Fibroblast of skin of back (primary cell): ENCODE measurements at places on chromosomes 1 and 21.

DNA sequence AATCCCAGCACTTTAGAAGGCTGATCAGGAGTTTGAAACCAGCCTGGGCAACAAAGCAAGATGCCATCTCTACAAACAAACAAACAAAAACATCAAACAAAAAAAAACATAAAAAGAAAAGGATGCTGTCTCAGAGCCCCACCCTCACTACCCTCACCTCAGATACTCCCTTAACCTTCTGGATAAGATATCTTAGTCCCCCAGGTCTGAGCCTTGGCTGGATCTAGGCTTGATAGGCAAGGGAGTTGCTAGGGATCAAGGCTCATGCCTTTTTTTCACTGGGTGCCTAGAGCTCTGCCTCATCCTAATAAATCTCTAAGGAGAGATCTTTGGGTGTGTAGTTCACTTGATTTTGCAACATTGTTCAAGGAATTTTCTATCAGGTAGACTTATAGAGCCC lies 7.4 kb downstream of the HDAC1 start:
- DNase-seq = no peak

GRCh38 chr1:7568901-7569524 lies 202.1 kb upstream of the VAMP3 start:
- DNase-seq = no peak

GRCh38 chr21:29638761-29639327 lies 301.0 kb downstream of the GRIK1 start:
- DNase-seq = no peak

- no peak for DNase-seq
These were observed 219.6 kb downstream of the MRPL39 start for GRCh38 chr21:25387665-25388064.

DNA sequence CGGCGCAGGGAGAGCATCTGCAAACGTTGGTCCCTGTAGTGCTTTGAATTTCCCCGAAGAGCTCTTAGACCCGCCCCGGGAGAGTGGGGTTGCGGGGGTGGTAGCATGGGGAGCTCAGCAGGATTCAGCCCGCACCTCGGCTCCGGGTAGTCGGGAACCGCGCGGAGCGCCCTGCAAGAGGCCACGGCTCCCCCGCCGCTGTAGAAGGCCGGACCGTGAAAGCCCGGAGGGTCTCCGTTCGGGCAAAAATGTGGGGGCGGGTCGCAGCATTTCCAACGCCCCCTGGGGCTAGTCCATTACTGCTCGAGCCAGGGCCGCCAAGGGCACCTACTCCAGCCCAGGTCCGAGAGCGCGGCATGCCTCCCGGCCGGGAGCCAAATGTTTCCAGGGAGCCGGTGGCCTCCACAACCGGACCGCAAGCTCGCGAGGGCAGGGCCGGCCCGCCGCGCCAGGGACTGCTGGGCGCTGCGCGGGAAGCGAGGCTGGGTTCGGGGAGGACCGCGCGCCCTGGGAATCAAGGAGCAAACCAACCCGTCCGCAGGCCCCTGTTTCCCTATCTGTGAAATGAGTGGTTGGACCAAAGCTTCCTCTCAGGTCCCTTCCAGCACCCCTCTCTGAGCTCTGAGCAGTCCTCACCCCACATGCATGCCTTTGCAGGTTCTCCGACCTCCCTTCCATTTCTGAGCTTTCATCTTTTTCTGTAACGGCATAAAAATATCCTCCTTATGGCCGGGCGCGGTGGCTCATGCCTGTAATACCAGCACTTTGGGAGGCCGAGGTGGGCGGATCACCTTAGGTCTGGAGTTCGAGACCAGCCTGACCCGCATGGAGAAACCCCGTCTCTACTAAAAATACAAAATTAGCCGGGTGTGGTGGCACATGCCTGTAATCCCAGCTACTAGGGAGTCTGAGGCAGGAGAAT lies 775 bp upstream of the TMEM63A start:
- DNase-seq = peak; percentile 37

DNA sequence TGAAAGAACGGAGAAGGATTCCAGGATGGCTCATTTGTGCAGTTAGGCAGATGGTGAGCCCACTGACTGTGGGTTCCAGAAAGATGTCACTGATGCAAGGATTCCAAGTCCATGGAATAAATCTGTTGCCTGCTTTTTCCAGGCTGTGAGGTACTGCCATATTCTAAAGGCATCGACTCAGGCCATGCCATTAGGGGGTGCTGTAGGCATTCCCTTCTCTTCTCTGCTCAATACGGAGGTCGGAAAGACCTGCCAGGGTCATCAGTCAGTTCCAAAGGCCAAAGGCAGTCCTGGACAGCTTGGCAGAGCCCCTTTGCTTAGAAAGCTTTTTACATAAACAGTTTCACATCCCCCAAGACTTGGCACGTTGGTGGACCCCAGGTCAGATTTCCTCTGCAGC lies 31.7 kb upstream of the TMEM125 start:
- DNase-seq = peak; percentile 61

DNA sequence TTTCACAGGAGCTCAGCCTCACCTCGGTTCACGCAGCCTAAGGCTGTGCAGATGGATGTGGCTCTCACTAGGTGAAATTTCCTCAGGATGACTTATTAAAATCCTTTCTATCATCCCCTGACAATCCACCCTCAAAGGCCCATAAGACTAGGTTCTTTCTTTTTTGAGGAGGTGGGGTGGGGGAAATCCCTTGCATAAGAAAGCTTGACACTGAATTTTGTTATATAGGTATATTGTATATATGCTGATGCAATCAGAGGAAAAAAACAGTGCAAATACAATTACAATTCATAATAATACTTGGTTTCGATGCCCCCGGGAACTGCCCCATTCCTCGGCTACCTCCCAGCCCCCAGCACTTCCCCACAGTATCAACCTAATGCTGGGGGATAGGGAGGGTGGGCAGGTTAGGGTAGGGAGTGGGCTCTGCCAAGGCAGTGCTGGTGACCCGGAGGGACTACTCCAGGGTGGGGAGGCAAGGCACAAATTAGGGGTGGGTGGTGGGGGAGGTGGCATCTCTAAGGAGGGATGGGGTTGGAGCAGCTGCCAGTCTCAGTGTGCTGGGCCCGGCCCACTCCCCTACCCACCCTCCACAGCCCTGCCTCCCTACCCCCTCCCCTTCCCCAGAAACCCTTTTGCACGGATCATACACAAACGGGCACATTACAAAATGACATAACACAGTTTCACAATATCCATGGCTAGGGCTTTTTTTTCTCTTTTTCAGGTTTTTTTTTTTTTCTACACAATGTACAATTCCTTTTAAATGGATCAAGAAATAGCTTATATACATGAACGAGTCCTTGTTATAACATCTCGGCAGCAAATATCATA lies 30.9 kb downstream of the SLC27A3 start:
- peak; percentile 11 for DNase-seq

DNA sequence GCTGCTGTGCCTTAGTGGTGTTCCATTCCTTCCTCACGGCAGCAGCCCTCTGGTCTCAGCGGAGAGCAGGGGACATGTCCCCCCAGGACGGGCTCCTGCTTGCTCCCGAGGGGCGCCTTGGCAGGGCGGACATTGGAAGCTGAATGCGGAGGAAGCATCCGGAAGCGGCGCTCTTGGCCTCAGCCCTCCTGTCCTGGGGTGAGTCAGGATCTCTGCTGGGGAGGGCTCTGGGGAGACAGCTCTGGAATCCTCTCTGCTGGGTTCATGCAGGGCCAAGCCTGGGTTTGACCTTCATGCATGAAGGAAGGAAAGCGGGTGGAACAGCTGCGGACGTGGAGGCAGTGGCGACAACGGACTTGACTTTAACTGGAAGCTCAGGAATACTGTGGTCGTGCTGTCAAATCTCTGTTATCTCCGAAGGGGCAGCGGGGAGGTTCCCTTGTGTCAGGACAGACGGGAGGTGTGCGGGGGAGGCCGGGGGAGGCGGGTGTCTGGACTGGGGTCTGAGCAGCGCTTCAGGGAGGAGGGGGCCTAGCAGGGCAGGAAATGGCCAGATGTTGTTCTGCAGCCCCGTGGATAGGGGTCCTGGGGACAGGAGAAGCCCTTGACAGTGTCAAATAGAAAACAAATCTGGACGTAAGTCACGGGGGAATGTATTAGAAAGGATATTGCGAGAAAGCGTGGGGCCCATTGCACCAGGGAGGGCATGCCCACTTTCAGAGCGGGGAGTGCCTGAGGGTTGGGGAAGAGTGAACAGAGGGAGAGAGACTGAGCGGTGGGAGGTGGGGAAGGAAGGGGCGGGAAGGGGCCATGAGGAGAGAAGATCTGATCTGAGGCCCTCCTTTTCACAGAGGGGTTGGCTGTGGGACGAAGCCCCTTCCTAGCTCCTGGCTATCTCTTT lies 26.6 kb downstream of the CRYAA start:
- no peak for DNase-seq

DNA sequence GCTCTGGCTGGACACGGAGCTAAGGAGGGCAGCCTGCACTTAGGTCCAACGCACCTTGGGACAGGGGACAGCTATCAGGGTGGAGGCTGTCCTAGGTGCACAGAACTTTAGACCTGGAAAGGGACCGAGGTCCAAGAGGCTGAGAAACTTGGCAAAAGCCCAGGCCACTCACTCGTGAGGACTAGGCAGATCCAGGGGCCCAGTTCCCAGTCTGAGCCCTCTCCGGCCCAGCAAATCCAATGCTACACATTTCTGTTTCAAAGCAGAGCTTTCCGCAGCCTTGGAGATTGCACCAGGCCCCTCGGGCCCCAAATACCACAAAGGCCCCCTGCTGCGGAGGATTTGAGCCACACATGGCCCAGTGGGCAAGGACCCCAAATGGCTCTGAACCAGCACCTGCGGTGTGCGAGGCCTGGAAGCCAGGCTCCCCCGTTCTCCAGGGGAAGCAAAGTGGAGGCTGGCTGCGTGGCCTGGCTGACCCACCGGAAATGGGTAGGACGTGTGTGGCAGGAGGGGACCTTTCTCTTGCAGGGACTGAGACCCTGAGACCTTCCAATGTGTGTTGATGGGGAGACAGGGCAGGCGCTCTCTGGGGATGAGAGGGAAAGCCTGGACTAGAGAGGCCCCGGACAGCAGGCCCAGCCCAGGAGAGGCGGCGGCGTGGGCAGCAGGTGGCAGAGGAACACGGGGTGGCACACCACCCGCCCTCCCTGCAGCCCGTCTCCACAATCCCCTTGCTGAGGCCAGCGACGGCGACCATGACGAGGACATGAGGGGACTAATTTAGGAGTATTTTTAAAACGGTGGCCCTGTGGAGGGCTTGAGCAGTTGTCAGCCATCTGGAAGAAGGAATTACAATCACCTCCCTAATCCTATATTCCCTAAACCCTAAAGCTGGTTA lies 118.7 kb downstream of the CASZ1 start:
- no peak for DNase-seq

DNA sequence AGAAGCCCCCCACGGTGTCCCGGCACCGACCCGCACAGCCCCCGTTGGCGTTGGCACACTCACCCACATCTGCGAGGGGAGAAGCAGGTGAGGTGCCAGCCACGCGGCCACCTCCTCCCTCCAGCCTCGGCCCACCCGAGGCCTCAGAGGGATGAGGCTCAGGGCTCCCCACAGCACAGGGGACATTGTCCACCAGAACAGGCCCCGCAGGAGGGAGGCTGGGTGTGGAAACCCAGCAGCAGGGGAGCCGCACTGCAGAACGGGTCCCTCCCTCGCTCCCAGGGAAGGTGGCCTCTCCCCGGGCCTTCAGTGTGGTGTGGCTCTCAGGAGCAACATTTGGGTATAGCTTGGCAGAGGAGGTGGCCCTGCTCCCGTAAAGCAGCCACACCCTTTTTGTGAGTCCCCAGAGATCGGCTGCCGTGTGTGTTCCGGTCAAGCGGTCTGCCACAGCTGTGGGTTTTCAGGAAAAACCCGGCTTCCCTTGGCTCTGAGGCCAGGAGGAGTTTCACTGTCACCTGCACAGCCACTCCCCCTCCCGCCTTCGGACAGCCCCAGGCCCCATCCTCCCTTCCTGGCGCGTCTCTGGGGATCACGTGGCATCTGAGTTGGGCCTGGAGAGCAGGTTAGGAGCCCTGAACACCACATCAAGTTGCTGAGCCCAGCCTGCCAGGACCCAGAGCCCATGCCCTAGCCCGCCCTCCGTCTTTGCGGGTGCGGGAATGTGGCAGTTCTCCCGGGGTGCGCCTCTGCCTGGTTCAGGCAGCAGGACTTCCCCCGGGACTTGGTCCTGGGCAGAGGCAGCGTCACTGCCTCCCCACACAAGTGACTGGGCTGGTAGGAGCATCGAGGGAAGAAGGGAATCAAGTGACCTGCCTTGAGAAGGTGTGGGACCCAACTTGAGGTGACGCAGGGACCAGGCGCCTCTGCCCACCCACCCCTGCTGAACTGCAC lies 64.0 kb downstream of the MEGF6 start:
- DNase-seq = peak; percentile 18

DNA sequence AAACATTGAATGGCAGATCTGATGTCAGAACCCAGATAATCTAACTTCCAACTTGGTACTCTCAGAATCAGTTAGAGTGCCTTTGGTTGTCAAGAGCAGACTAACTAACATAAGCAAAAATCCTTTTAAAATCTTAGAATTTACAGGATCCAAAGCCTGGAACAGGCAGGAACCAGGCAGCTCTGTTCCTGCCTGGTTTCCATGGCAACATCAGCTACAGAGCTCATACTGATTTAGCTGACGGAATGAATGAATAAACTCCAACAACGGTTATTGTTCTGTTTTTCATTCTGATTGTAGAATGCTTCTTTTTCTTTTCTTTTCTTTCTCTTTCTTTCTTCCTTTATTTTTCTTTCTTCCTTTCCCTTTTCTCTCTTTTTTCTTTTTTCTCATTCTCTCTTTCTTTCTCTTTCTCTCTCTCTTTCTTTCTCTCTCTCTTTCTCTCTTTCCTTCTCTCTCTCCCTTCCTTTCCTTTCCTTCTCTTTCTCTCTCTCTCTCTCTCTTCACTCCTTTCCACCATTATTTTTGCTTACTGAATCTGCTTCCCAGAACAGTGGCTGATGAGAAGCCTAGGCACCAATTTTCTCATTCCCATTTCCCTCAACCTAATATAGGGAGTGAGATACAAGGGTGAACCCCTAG lies 121.6 kb downstream of the RGS7 start:
- DNase-seq = peak; percentile 21

GRCh38 chr1:39617488-39618049 lies 21.9 kb downstream of the HEYL start:
- DNase-seq = no peak

GRCh38 chr1:245718123-245718522 lies 563.3 kb downstream of the KIF26B start:
- no peak for DNase-seq

DNA sequence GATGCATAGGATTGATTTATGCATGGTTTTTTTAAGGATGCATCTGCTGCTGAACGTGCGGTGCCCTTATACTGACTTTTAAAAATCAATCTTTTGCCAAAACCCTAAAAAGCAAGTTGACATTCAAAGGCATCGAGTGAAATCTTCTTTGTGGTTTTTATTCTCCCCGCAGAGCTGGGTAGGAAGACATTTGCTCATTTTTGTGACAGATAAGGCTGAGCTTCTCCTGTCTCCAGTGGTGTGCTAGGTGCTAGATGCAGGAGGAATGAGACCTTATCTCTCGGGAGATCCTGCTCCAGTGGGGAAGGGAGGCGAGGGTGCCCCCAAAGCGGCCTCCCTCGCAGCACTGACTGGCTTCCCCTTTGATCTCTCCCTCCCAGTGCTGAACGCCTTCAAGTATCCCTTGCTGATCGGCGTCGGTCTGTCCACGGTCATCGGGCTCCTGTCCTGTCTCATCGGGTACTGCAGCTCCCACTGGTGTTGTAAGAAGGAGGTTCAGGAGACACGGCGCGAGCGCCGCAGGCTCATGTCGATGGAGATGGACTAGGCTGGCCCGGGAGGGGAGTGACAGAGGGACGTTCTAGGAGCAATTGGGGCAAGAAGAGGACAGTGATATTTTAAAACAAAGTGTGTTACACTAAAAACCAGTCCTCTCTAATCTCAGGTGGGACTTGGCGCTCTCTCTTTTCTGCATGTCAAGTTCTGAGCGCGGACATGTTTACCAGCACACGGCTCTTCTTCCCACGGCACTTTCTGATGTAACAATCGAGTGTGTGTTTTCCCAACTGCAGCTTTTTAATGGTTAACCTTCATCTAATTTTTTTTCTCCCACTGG lies 14.9 kb upstream of the CD101 start:
- DNase-seq = no peak
